Liver (tissue), 10 donors: ENCODE measurements at places on chromosomes 12 and 14. TPM values are rescaled to one million over a fixed set of nuclear protein-coding genes. Genes with fewer than 3 reads are reported as not detected.

KLHL33 gene
- total RNA-seq, result 0.23 TPM

CSRP2 gene
- 27.8 TPM for total RNA-seq

CMA1 gene
- not detected for total RNA-seq

IL22 gene
- not detected for total RNA-seq

GRCh38 chr14:91482263-91483013 is 27.7 kb downstream of the PPP4R3A start:
- no peak overlapping the region for H3K4me3 ChIP-seq
- no peaks in the 10 kb centered on the region for H3K27me3 ChIP-seq
- no peak for DNase-seq
- H3K27ac ChIP-seq, result peak overlapping the region; percentile 52
- peaks cover 42% of the 10 kb centered on the region for H3K36me3 ChIP-seq
